ENCODE measurements at places on chromosomes 5 and 9.

- peak; percentile 91 for DNase-seq
Measured at GRCh38 chr5:61052882-61053281, 107.9 kb downstream of the NDUFAF2 start.

GRCh38 chr9:37550781-37551180 is 25.4 kb downstream of the FBXO10 start:
- DNase-seq = no peak

DNA sequence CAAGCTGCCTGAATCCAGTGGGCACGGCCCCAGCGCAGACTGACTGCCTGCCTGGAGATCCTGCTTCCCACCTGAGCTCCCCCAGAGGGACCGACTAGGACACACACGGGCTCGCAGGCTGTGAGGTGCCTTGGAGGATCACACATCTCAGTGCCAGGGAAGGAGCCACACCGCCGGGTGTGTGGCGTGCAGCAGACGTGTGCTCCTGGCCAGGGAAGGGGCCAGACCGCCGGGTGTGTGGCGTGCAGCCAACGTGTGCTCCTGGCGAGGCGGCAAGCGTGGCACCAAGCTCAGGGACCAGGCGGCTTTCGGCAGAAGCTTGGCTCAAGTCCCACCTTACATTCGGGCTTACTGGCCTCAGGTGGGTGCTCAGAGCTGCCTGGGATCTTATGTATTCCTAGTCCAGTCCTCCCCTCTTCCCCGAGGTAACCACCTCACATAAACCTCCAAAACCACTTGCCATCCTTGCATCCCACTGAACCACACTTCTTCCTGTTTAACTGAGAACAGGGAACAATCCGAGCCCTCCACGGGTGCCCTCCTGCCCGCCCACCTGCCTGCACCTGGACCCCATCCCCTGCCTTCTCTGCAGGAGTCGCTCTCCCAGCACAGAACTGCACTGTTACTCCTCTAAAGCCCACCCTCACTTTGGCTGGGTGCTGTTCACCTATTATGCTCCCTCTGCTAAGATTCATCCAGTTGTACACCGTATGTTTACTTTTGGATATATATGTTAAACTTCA is 22.4 kb upstream of the MRNIP start:
- DNase-seq = no peak

- DNase-seq = no peak
Measured at GRCh38 chr5:177130211-177131018, 3.2 kb upstream of the NSD1 start.

DNA sequence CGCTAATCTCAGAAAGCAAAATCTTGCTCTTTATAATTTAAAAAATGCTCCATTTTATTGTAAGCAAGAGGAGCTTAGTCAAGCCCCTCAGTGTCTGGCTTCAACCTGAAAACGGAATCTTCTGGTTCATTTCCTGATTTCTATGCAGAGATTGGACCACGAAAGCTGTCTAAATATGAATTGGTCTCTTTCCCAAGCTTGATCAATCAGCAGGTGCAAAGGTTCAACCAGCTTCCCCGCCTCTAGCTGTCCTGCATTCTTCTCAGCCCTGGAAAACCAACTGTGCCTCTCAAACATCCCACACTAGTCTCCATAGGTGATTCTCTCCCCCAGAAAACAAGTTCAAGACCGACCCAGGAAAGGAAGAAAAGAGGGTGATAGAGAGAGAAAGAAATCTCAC is 34.5 kb downstream of the FNBP1 start:
- DNase-seq = no peak

DNA sequence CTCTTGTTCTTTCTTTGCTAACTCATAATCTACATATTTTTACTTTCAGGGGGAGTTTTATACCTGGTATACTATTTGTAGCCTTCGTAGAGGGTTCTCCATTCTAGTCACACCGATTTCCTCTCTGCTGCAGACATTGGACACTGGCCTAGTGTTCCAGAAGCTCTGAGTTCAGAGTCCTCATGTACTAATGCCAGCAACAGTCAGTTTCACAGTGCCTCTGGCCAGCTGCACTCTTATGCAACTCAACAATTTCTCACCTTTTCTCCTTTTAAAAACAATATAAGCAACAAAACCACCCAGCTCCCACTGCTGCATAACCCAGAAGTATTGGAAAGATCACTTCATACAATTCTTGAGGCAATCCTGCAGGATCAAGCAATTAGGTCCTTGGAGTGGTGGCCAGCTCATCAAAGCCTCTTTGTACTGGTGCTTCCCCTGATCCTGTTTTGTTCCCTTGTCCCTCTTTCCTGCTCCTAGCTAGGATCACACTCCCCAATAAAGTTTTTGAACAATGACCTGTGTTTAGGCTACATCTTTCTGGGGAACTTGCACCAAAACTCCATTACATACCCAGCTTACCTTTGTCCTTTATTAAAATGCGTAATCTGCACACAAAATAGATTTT is 98.1 kb upstream of the TUT7 start:
- no peak for DNase-seq

DNA sequence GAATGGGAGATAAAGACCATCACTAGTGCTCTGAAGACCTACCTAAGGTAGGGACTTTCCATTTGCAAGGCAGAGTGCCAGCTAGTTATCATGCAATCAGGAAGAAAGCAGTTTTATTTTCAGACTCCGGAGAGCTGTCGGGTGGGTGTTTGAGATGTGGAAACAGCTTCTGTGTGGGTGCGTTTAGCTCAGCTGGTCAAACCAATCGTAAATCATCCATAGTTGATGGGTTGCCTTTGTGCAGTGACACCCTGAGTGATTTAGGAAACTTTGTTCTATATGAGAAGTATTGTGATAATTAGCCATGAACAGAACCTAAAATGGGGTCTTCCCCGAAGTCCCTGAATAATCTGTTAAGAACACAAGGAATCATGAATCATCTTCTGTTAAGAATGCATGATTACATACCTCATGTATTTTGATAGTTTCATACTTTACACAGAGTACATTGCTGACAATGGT is 284.3 kb downstream of the ARHGAP26 start:
- DNase-seq = no peak

DNA sequence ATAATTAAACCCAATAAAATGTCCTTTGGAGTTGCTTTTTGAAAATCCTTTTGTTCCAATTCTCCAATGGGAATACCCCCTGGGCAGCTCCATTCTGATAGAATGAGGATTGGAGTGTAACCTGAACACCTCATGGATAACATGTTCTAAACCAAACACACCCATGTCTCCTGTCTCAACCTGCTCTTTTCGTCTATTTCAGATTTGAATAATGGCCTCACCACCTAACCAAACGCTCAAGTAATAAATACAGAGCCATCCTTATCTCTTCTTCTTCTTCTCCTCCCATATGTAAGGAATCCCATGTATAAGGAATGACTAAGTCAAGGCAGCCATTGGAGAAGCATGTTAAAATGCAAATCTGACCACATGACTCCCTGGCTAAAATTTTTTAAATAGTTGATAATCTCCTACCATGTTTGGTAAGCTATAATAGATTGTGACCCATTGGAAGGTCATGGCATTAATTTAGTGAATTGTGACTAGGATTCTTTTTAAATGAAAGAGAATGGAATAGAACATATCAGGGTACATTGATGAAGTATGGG is 26.0 kb downstream of the ELL2 start:
- no peak for DNase-seq

GRCh38 chr9:80928697-80929096 is 760.6 kb downstream of the TLE1 start:
- DNase-seq = no peak

- DNase-seq = no peak
Measured at GRCh38 chr9:136623842-136624183, 38.9 kb upstream of the EGFL7 start.

DNA sequence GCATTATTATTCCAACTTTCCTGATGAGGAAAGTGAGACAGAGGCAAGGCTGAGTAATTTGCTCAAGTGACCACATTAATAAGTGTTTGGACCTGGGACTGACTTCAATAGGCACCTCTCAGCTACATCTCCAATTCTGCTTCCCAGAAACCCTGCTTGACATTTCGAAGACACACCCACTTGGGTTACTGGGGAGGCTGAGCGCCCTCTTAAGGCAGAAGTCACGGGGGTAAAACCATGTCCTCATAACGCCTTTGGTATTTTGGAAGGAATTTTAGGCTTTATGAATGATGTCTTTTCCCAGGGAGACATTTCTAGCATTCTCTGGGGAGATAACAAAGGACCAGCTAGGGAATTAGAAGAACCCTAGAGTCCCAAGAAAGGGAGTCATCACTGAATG is 53.3 kb downstream of the TRPC7 start:
- no peak for DNase-seq

GRCh38 chr9:129671065-129671464 is 5.6 kb downstream of the PRRX2 start:
- DNase-seq = no peak

- DNase-seq = no peak
Measured at GRCh38 chr5:14197056-14197455, 53.9 kb downstream of the TRIO start.

Data from Panc1 (cell line).